ENCODE measurements at places on chromosomes 7 and 10.
A peak's percentile ranks its signal among the peaks of the same experiment; 100 is the strongest.

DNA sequence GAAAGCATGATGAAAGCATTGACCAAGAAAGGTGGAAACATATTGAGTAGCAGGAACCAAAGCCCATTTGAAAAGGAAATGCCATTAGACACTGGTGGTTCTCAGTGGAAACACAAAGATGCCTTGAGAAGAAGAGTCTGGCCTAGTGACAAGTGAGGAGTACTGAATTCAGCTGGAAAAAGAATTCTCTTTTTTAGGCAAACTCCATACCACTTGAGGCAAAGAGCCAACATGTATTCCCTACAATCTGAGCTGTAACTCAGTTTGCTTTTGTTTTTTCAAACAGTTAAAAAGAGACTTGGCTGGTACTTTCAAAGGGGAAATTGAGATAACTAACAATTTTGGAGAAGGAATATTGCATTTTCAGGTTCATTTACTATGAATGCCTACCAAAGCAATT, 624.0 kb downstream of the NRG3 start:
- no peak for DNase-seq
- H3K27me3 ChIP-seq = no peaks in the 10 kb centered on the region
- no peak overlapping the region for H3K27ac ChIP-seq
- H3K4me3 ChIP-seq = no peak overlapping the region

DNA sequence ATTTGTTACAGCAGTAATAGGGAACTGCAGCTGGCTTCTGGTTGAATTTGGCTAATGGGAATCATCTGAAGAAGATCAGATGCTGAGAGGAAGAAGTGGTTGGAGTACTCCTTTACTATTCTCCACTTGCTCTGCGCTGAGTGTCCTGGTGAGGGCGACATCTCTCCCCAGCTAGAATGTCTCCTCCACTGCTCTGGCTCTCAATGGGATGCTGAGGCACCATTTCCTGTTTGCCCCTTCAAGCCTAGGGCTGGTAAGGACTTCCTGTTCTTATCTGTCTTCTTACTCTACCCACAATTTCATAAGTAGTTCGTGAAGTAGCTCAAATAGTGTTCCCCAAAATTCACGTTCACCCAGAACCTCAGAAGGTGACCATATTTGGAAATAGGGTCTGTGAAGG, 43.2 kb upstream of the TES start:
- H3K4me3 ChIP-seq = no peak overlapping the region
- H3K36me3 ChIP-seq = no peaks in the 10 kb centered on the region
- H3K4me1 ChIP-seq = no peaks in the 10 kb centered on the region
- no peak for DNase-seq
- H3K27me3 ChIP-seq = no peaks in the 10 kb centered on the region
- no peak overlapping the region for H3K27ac ChIP-seq

- H3K4me3 ChIP-seq = no peak overlapping the region
- H3K27ac ChIP-seq = no peak overlapping the region
- no peaks in the 10 kb centered on the region for H3K27me3 ChIP-seq
- no peaks in the 10 kb centered on the region for H3K36me3 ChIP-seq
- peaks cover 11% of the 10 kb centered on the region for H3K4me1 ChIP-seq
These were observed 249.8 kb upstream of the LYZL1 start for GRCh38 chr10:29039091-29039490.

DNA sequence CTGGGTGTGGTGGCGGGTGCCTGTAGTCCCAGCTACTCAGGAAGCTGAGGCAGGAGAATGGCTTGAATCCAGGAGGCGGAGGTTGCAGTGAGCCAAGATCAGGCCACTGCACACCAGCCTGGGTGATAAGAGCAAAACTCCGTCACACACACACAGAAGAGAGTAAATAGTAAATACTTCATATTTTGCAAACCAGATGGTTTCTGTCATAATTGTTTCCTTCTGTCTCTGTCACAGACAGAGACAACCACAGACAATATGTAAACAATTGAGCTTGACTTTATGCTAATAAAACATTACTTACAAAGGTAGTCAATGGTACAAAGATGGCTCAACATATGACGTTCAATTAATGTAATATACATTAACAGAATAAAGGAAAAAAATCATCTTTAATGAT, 83.7 kb downstream of the JMJD1C start:
- H3K4me1 ChIP-seq = peaks cover 12% of the 10 kb centered on the region
- no peak overlapping the region for H3K27ac ChIP-seq
- H3K27me3 ChIP-seq = no peaks in the 10 kb centered on the region
- H3K36me3 ChIP-seq = no peaks in the 10 kb centered on the region
- DNase-seq = no peak

- no peak for DNase-seq
- H3K27ac ChIP-seq = no peak overlapping the region
- no peaks in the 10 kb centered on the region for H3K4me1 ChIP-seq
- no peaks in the 10 kb centered on the region for H3K27me3 ChIP-seq
- H3K36me3 ChIP-seq = no peaks in the 10 kb centered on the region
These were observed 34.5 kb upstream of the TAC1 start for GRCh38 chr7:97697396-97697795.

DNA sequence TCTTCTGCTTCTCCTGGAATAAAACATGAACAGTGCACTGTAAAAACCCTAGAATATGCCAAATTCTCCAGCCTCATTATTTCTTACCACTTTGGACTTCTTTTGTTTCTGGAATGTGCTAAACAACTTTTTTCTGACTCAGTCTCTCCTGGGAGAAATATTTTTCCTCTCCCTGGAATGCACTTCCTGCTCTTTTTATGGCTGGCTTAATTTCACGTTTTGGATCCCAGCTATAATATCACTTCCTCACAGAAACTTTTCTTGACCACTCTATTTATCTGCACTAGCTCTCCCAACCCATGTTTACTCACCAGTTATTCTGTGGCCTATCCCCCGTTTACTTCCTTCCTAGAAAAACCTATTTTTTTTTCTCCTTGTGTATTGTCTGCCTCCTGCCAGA, 26.7 kb downstream of the ABCB5 start:
- no peaks in the 10 kb centered on the region for H3K36me3 ChIP-seq
- H3K27ac ChIP-seq = no peak overlapping the region
- DNase-seq = no peak
- no peak overlapping the region for H3K4me3 ChIP-seq
- H3K27me3 ChIP-seq = no peaks in the 10 kb centered on the region
- no peaks in the 10 kb centered on the region for H3K4me1 ChIP-seq

- no peak for DNase-seq
- H3K27me3 ChIP-seq = no peaks in the 10 kb centered on the region
- H3K4me1 ChIP-seq = peaks cover 55% of the 10 kb centered on the region
- no peaks in the 10 kb centered on the region for H3K36me3 ChIP-seq
- H3K27ac ChIP-seq = peak overlapping the region; percentile 61
These were observed 107.5 kb upstream of the ARID5B start for GRCh38 chr10:61793760-61794703.

DNA sequence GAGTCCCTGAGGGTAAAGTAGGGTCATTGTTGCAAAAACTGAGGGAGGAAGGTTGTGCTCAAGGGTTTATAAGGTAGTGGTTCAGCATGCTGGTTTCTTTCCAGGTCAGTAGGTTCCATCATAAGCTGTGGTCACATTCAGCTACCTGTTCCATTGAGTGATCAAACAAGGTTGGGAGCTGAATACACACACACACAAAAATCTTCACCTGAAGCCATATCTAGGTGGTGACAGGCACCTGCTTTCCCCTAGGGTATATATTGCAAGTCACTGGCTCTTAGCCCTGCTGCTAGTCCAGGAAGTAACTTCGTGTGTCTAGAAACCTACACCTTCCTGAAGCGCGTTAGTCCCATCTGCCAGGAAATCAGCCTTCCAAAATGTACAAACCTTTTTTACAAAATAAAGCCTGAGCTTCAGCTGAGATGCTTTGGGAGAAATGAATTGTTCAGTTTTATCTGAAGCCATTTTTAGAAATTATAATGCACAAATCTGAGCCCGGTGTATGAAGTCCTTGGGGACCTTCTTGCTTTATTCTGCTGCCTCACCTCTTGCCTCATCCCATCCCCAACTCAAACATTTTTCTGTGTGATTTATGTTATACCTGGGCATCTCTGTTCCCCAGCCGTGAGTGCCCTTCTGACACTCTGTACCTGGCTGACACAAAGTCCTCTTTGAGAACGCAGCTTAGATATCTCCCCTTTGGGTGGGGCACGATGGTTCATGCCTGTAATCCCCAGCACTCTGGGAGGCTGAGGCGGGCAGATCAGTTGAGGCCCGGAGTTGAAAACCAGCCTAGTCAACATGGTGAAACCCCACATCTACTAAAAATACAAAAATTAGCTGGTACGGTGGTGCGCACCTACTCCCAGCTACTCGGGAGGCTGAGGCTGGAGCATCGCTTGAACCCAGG, 10.6 kb upstream of the LAMTOR4 start:
- no peaks in the 10 kb centered on the region for H3K4me1 ChIP-seq
- H3K36me3 ChIP-seq = no peaks in the 10 kb centered on the region
- no peak for DNase-seq

GRCh38 chr10:97547962-97548361, 24.6 kb upstream of the ANKRD2 start:
- H3K4me1 ChIP-seq = peaks cover 46% of the 10 kb centered on the region
- H3K27ac ChIP-seq = no peak overlapping the region
- no peaks in the 10 kb centered on the region for H3K27me3 ChIP-seq
- H3K4me3 ChIP-seq = no peak overlapping the region
- no peak for DNase-seq
- H3K36me3 ChIP-seq = no peaks in the 10 kb centered on the region

DNA sequence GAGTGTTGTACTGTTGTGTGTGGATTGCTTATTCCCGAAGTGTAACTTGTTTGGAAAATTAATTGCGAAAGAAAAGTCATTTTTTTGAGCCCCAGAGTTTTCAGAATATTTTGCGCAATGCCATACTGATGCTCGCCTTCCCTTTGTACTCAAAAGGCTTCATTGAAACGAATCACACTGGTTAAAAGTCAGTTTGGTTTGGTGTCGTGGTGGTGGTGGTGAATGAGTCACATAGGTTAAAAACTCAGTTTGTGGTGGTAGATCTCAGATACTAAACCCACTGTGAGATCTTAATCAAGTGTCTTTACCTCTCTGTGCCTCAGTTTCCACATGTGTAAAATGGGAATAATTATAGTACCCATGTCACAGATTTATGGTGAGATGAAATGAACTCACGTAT, 61.1 kb upstream of the IL6 start:
- H3K4me1 ChIP-seq = peaks cover 17% of the 10 kb centered on the region
- no peak overlapping the region for H3K4me3 ChIP-seq
- no peak overlapping the region for H3K27ac ChIP-seq
- no peaks in the 10 kb centered on the region for H3K36me3 ChIP-seq
- no peaks in the 10 kb centered on the region for H3K27me3 ChIP-seq
- no peak for DNase-seq

DNA sequence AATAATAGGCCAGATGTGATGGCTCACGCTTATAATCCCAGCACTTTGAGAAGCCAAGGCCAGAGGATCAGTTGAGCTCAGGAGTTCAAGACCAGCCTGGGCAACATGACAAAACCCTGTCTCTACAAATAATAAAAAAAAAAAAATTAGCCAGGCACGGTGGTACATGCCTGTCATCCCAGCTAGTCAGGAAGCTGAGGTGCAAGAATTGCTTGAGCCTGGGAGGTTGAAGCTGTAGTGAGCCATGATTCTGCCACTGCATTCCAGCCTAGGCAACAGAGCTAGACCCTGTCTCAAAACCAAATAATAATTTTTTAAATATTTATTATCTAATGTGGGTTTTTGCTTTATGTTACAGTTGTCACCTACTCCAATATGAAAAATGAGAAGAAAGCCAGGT, 178.9 kb downstream of the ADK start:
- no peaks in the 10 kb centered on the region for H3K27me3 ChIP-seq
- H3K4me3 ChIP-seq = no peak overlapping the region
- no peaks in the 10 kb centered on the region for H3K4me1 ChIP-seq
- H3K36me3 ChIP-seq = no peaks in the 10 kb centered on the region

DNA sequence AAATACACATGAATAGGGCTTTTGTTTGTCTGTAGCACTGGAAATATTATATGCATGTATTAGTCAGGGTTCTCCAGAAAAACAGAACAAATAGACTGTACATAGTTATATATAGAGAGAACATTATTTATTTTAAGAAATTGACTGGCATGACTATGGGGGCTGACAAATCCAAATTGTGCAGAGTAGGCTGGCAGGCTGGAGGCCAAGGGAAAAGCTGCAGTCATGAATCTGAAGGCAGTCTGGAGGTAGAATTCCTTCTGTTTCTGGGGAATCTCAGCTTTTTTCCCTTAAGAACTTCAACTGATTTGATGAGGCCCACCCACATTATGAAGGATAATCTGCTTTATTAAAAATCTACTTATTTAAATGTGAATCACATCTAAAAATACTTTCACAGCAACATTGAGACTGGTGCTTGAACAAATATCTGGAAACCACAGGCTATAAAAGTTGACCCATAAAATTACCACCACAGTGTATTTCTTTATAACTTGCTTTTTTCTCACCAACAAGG, 344.2 kb upstream of the KIAA1217 start:
- no peak overlapping the region for H3K27ac ChIP-seq
- no peak overlapping the region for H3K4me3 ChIP-seq
- no peak for DNase-seq
- no peaks in the 10 kb centered on the region for H3K27me3 ChIP-seq
- no peaks in the 10 kb centered on the region for H3K4me1 ChIP-seq

- no peak for DNase-seq
- no peak overlapping the region for H3K27ac ChIP-seq
- H3K4me3 ChIP-seq = no peak overlapping the region
- H3K27me3 ChIP-seq = no peaks in the 10 kb centered on the region
- H3K36me3 ChIP-seq = no peaks in the 10 kb centered on the region
- no peaks in the 10 kb centered on the region for H3K4me1 ChIP-seq
These were observed 301.6 kb upstream of the HPS1 start for GRCh38 chr10:98748298-98748697.

DNA sequence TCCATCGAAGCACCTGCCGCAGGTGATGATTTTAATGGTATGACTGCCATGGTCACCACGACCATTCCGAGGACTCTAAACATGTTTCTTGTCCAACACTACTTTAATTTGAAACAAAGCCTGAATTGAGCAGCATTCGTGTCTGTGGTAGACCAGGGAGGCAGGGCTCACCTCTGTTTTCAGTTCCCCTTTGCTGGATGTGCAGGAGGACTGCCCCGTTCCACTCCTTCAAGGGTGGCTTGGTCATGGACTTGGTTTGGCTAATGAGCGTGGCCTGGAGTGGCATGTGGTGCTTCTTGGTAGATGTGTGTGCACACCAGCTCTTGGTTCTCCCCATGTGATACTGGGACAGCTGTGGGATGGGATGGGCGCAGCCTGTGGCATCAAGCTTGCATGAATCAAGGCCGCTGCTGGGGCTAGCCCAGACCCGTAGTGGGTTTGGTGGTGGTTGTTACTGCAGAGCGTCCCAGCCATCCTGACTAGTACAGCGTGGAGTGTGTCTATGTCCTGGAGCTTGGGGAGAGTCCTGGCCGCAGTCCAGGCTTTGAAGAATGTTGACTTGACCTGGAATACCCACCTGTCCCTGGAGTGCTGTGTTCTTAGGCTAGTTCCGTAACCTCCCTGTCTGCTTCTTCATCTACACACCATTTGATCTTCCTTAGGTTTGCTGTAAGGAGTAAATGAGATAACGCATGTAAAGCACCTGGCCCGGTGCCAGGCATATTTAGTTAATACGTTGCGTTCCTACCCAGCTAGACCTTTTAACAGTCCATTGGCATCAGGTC, 34.8 kb downstream of the MGMT start:
- no peak overlapping the region for H3K27ac ChIP-seq
- no peaks in the 10 kb centered on the region for H3K36me3 ChIP-seq
- H3K4me3 ChIP-seq = no peak overlapping the region
- DNase-seq = peak; percentile 68
- no peaks in the 10 kb centered on the region for H3K4me1 ChIP-seq
